Mesendoderm (in vitro differentiated cells): ENCODE measurements at places on chromosomes 1 and 21.
A peak's percentile ranks its signal among the peaks of the same experiment; 100 is the strongest.

GRCh38 chr1:87956072-87956471, 627.4 kb downstream of the LMO4 start:
- H3K4me3 ChIP-seq: no peak overlapping the region
- no peaks in the 10 kb centered on the region for H3K36me3 ChIP-seq
- no peaks in the 10 kb centered on the region for H3K27me3 ChIP-seq
- DNase-seq: peak; percentile 20
- no peak overlapping the region for H3K27ac ChIP-seq

GRCh38 chr1:29548091-29548490, 311.8 kb downstream of the PTPRU start:
- no peaks in the 10 kb centered on the region for H3K36me3 ChIP-seq
- DNase-seq: no peak
- H3K27ac ChIP-seq: no peak overlapping the region
- no peaks in the 10 kb centered on the region for H3K27me3 ChIP-seq
- H3K4me1 ChIP-seq: no peaks in the 10 kb centered on the region

DNA sequence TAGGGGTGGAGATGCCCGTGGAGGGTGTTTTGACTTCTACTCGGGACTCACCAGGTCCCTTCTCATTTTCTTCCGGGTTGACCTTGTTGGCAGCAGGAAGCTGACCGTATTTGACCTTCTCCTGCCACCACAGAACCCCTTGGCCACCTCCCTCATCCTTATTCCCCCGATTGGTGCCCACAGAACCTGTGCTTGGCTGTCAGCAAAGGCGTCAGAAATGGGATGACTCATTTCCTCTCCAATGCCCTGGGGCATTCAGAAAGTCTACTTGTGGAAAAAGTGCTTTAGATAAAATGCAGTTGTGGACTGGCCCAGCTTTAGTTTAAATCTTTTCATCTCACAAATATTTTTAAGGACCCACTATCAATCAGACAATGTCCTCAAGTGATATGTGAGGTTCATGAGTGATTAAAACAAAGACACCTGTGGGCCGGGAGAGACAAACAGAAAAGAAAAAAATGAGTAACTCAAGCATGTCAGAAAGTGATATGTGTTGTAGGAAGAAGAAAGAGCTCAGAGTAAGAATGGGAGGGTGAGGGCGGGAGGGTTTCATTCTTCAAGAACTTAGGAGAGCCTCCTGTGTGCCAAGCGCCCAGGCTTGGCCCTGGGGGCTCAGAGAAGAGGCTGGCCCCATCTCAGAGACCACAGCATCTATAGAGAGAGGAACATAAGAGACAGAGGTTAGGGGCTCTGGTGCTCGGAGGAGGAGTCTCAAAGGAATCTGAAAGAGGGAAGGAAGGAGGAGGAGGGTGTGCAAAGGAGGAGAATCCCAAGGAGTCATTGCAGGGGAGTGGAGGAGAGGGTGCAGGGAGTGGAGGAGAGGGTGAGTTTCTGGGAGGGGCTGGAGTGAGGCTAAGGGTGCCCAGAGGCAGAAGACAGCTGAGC, 221.6 kb upstream of the VAMP3 start:
- no peak overlapping the region for H3K4me3 ChIP-seq
- peak; percentile 80 for DNase-seq
- H3K27me3 ChIP-seq: no peaks in the 10 kb centered on the region
- no peaks in the 10 kb centered on the region for H3K36me3 ChIP-seq
- H3K4me1 ChIP-seq: peaks cover 3% of the 10 kb centered on the region

DNA sequence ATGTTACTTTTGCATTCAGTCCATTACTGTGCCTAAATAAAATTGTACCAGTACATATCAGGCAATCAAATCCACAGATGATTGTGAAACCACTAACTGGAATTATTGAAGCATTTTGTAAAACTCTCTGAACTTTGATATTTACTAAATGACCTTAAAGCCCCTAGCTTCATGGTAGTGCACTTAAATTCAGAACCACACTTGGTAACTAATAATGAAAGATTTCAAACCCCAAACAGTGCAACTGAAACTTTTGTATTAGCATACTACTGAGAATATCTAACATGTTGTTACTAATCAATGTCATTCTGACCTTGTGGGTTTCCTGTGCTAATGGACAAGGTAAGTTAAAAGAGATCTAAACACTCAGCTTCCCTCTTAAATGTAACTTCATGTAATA, at the start of gene CFHR3:
TSS of gene CFHR3 (plus strand) at position 238 of the 400 bp plus-strand sequence. CDS start at position 285, 47 bp downstream.
- H3K27me3 ChIP-seq: no peaks in the 10 kb centered on the region
- DNase-seq: no peak
- no peak within 1 kb of the TSS for H3K27ac ChIP-seq
- H3K4me1 ChIP-seq: no peaks in the 10 kb centered on the region
- no peaks in the 10 kb centered on the region for H3K36me3 ChIP-seq
- no peak within 1 kb of the TSS for H3K4me3 ChIP-seq

- H3K36me3 ChIP-seq: no peaks in the 10 kb centered on the region
- peak; percentile 73 for DNase-seq
- H3K4me1 ChIP-seq: peaks cover 9% of the 10 kb centered on the region
Observed at GRCh38 chr1:46757247-46757955, 38.5 kb upstream of the EFCAB14 start.
